ENCODE measurements at places on chromosomes 5 and 9. TPM values are rescaled to one million over a fixed set of nuclear protein-coding genes. Genes with fewer than 3 reads are reported as not detected.

PCDHA11 gene
- total RNA-seq = 31.7 TPM

PCDHB15 gene
- 16.0 TPM for total RNA-seq

CKMT2 gene
- 2.2 TPM for total RNA-seq

SLC34A3 gene
- total RNA-seq = not detected

All from temporal lobe (tissue), 4 donors.